Activated T-cell treated with anti-CD3 and anti-CD28 coated beads, Interleukin-2, amount 50 U/mL, for 72 hours (primary cell): ENCODE measurements at places on chromosomes 7 and 10. TPM values are rescaled to one million over a fixed set of nuclear protein-coding genes. Genes with fewer than 3 reads are reported as not detected.

The TEX36 gene
- total RNA-seq, result not detected

The SCRN1 gene
- total RNA-seq, result 14.0 TPM

GRCh38 chr7:47444376-47445098 is 137.4 kb downstream of the TNS3 start:
- H3K27me3 ChIP-seq, result no peaks in the 10 kb centered on the region
- H3K4me3 ChIP-seq, result no peak overlapping the region
- no peaks in the 10 kb centered on the region for H3K36me3 ChIP-seq
- no peak for DNase-seq

DNA sequence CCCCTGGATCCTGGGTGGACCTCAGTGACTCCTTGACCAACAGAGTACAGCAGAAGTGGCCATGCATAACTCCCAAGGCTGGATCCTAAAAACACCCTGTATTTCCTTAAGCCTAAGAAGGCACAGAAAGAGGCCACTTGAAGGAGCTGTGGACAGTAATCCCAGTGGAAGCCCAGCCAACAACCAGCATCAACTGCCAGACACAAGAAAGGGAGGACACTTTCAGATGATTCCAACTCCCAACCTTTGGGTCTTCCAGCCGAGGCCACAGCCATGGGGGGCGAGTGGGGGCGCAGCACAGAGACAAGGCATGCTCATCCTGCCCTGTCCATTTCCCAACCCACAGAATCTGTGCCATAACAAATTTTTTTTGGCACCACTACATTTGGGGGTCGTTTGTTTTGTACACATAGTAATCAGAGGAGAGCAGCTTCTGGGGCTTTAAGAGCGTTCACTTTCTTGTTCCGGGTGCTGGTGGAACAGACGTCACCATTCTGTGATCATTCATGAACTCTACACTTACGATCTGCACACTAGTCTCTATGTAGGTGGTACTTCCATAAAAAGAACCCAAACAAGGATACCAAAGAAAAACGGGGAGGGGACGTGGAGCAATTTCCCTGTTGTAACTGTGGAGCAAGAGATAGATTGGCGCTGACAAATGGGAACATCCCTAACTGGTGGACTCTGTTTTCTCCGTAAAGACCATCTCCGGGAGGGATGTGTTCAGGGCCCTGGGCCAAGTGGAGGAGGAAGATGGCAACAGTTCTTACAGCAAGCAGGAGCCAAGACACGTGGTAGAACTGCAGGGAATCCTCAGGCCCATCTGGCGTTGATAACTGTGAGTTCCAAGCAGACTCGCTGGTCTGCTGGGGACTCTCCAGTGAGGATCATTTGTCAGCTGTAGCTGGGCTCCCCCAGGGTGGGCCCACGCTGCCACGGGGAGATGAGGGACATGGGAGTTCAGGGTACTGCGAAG is 6.0 kb upstream of the SLC29A3 start:
- H3K4me3 ChIP-seq, result no peak overlapping the region
- no peaks in the 10 kb centered on the region for H3K36me3 ChIP-seq
- H3K4me1 ChIP-seq, result peaks cover 18% of the 10 kb centered on the region
- no peak overlapping the region for H3K27ac ChIP-seq
- no peaks in the 10 kb centered on the region for H3K27me3 ChIP-seq

- H3K4me1 ChIP-seq, result no peaks in the 10 kb centered on the region
- H3K36me3 ChIP-seq, result peaks cover 4% of the 10 kb centered on the region
- DNase-seq, result no peak
- no peak overlapping the region for H3K4me3 ChIP-seq
- H3K27me3 ChIP-seq, result no peaks in the 10 kb centered on the region
- no peak overlapping the region for H3K27ac ChIP-seq
Measured at GRCh38 chr7:125848157-125848556, 918.5 kb upstream of the POT1 start.

The TSPAN13 gene
- total RNA-seq, result 1.1 TPM
